ENCODE measurements at places on chromosomes 13 and 19.

DNA sequence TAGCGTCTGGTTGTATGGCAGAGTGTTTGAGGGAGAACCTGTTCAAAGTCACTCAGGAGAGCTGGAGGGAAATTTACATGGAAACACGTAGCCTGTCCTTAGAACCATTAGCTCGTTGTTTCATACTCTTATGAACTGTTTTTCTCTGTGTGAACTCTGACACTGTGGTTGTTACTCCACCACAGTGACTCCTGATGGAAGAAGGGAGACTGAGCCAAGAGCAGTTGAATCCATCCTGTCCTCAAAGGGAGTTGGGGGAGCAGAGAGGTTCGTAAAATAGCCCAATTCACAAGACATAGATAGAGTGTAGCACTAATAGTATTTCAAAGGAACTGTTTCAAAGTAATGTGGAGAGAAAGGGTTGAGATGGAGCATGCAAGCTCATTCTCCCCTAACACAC is 964.8 kb downstream of the PCDH9 start:
- DNase-seq = no peak

- DNase-seq = no peak
Observed at GRCh38 chr19:55160128-55160985, 2.8 kb upstream of the TNNI3 start.

- DNase-seq = no peak
Observed at GRCh38 chr13:91639330-91639729, 240.9 kb downstream of the GPC5 start.

- no peak for DNase-seq
Observed at GRCh38 chr19:4504891-4505569, 13.3 kb downstream of the PLIN4 start.

DNA sequence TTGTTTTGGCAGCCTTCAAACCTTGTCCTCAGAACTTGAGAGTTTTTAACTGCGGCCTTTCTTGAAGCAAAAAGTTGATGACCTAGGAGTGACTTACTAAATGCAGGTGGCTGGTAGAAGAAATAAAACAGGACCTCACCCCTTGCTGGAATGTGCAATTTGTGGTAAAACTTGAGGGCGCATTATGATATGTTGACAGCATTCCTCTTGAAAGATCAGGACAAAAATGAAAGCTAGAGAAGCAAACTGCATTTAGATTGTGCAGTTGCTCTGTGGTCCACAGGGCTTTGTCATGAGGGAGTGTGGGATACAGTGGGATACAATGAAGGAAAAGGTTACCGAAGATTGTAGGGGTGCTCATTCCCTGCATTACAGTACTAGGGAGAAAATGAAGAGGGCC is 504.2 kb downstream of the GPC6 start:
- DNase-seq = peak; percentile 71

DNA sequence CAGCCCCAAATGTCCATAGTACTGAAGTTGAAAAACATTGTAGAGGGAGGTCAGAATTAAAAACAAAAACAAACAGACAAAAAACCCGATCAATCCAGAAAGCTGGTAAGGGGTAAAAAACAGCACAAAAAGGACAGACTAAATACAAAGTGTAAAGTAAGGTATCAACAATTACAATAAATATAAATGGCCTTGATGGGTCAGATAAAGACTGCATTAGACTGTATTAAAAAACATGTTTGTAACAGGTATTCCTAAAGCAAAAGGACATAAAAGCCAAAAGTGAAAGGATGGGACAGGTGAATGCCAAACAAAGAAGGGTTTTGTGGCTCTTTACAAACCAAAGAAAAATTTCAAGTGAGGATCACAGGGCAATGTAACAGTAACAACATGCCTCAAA is 16.3 kb downstream of the ZNF329 start:
- DNase-seq = no peak

DNA sequence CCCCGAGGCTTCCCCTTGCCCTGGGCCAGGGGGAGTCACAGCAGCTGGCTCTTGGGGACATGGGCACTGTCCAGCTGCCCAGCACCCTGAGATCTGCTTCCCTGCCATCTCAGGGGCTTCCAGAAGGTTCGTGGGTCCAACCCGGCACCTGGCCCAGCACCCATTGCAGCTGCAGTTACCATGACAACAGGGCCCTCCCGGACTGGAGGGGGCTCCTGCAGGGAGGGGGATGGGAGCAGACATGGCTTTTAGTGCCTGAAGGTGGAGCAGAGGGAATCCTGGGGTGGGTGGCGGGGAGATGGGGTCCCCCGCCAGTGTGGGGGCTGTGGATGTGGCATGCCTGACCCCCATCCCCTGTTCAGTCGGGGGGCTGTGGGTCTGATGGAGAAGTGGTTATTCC is 14.7 kb downstream of the PIN1 start:
- no peak for DNase-seq

GRCh38 chr19:13115936-13116281 is 631 bp downstream of the TRMT1 start:
- DNase-seq = no peak

DNA sequence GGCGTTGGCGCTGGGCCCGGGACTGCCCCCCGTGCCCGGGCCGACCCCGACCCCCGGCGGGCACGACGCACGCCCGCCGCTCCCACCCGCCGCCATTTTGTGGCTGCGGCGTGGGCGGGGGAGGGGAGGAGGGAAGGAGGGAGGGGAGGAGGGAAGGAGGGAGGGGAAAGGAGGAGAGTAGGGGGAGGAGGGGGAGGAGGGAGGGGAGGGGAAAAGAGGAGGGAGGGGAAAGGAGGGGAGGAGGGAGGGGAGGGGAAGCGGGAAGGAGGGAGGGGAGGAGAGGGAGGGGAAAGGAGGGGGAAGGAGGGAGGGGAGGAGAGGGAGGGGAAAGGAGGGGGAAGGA is at the start of gene BTBD2:
TSS of gene BTBD2 (minus strand) at position 107 of the 343 bp plus-strand sequence. CDS start at position 96, 11 bp downstream.
- DNase-seq = no peak

GRCh38 chr19:51079481-51080110 is 3.1 kb downstream of the KLK14 start:
- DNase-seq = no peak

DNA sequence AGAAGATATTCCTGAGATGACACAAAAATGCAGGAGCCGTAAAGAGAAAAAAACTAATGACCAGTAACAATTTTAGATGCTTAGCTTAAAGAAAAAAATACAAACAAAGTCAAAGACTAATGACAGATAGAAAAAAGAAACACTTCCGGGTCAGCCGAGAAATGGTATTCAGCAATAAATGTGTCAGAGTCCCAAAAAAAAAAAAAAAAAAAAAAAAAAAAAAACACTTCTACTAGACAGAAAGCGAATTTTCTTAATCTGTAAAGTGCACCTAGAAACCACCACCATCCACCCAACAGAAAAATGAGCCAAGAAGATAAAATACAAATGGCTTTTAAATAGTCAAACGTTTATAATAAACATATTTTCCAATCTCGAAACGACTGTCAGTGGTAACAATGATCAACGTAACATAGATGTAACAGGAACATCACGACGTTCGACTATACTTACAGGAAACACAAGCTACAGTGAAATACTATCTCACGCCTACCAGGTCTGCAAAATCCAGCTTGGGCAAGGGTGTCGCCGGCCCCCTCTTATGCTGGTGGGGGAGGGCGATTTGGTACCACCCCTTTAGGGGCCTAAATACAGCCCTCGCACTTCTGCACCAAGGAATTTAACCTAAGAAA is 10.6 kb downstream of the ABHD17A start:
- DNase-seq = no peak

- no peak for DNase-seq
Observed at GRCh38 chr13:36887758-36888521, 32.1 kb downstream of the SMAD9 start.

- no peak for DNase-seq
Observed at GRCh38 chr13:43761616-43762315, 25.0 kb downstream of the ENOX1 start.

DNA sequence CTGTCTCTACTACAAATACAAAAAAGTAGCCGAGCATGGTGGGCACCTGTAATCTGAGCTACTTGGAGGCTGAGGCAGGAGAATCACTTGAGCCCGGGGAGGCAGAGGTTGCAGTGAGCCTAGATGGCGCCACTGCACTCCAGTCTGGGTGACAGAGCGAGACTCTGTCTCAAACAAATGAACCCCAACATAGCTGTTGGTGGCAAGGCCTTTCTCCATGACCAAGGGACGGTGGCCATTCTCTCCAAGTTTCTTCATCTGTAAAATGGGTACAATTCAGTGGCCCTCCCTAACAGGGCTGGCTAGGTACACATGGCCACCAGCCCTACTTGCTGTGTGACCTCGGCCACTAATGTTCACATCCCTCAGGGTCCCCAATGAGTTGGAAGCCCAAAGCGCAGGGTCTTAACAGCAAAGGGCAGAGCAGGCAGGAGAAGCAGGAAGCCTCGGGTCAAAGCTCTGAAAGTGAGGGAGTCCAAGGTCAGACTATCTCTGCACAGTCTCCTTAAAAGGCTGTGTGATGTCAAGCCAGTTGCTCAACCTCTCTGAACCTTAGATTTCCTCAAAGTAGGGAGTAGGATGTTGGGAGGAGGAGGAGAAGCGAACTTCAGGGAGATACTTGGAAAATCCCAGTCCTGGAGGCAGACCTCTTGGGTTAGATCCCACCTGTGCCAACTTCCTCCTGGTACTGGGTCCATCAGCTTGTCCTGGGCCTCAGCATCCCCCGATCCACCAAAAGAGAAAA is 2.7 kb downstream of the JUND start:
- DNase-seq = no peak

DNA sequence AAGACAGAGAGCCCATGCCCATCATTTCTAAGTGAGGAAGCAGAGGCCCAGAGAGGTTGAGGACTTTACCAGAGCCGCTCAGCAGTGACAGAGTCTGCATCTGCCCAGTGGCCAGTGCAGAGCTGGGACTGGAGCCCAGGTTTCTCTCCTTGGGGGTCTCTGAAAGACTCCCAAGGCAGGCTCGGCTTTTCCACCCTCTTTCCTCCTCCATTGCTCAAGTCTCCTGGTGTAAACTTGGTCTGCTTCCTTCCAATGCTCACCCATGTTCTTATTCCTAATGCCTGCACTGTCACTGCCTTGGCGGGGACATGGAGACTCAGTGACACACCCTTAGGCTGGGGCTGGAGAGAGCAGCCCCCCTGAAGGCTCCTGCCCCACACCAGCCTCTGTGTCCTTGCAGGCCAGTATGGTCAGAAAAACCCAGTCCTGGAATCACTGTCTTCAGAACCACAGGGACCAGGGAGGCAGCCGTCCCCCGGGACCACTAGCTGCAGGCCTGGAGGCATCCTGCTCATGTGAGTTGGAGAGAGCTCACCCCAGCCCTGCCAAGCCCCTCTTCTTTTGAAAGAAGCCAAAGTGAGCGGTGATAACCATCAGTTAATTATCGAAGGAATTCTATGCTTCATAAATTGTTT is 211.0 kb upstream of the ZNF536 start:
- no peak for DNase-seq

DNA sequence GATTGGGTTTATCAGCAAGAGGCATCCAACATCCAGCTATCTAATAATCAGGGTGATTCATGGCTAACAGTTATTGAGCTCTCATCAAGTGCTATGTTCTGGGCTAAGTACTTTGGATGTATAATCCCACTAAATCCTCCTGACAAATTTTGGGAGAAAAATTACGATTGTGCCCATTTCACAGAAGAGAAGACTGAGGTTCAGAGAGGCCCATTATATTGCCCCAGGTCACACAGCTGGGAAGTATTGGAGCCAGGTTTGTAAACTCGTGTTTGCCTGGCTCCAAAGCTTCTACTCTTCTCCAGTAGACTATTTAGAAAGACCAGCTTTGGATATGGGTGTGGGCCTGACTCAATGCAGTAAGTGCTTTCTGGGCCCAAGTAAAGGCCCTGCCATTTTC is 20.9 kb upstream of the CALM3 start:
- no peak for DNase-seq

DNA sequence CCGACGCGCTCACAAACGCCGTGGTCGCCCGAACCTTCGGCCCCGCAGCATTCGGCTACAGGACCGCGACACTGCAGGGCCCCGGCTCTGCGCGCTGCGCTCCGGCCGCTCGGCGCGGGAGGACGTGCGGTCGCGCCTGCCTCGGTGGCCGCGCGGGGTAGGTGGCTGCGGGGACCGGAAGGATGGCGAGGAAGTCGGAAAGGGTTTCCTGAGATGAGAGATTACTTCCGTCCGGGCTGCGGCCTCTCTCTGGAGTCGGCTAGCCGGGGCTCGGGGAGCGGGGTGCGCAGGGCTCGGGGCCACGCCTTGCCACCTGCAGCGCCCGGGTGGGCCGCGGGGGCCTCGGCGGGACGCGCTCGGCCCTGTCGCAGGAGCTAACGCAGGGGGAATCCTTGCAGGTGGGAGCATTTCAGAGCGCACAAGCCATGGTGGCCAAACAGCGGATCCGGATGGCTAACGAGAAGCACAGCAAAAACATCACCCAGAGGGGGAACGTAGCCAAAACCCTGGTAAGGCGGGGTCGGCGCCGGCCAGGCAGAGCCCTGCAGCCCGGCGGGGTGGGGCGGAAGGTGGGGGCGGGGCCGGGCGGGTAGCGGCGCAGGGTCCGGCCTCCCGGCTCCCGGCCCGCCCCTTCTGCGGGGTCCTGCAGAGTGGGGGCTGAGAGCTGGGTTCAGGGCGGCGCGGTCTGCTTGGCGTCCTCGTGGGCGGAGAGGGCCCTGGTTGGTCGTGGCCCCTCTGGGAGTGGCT is at the start of gene SERP2:
TSS of gene SERP2 (plus strand) at position 224 of the 747 bp plus-strand sequence. CDS start at position 426, 202 bp downstream.
- no peak for DNase-seq

DNA sequence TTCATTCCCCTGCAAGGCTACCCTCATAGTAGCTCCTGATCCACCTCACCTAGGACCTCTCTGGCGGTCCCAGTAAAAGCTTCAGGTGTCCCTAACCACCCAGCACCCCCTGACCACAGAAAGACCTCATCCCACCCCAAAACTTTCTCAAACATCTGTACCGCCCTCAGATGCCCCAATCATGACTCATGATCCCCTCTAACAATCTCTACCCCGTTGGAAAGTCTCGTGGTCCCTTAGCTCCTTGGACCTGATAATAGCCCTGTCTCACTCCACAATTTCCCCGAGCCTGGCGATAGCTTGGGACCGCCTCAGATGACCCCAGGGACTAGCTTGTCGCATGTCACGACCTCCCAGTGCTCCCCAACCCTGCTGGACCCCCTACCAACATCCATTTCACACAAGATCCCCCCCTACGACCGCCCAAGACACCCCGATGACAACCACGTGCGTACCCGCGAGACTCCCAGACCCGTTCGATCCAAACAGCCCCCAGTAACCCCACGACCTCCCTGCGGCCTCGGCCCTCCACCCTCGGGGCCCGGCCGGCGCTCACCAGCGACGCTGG is 450 bp downstream of the NDUFA11 start:
- DNase-seq = no peak

Data from retinal pigment epithelial cell (primary cell).